ENCODE measurements at places on chromosomes 4 and X.

GRCh38 chr4:81197864-81198524, 17.0 kb downstream of the PRKG2 start:
- no peak for DNase-seq

GRCh38 chr4:10942156-10942555, 257.6 kb upstream of the CLNK start:
- no peak for DNase-seq

- DNase-seq, result no peak
These were observed 966 bp upstream of the KIAA0232 start for GRCh38 chr4:6781561-6781960.

- no peak for DNase-seq
These were observed 268.7 kb upstream of the EMCN start for GRCh38 chr4:100786481-100786880.

DNA sequence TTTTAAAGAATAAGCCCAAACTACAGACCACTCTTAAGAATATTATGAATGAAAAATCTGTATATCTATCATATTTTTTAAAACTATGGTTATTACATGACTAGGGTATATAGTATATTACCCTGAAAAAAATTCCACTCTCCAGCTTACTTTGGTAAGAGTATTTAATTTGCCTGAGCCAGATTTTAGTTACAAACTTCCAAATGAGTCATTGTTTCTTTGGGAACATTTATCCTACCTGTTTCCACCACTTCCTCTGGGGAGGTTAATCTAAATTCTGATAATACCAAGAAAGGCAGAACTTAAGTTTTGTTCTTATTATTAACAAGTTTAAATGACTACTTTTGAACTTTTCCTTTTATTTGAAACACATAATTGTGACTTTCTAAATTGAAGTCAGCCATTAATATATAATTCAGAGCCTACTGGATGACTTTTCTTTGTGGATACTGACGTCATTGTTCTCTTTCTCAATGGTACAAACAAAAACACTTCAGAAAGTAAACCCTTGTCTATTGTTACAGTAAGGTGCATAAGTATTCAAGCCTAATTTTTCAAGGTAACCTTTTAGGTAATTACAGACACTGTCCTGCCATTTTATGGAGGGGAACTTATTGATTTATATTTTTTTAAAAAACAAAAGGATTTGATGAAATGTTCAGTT, 135.6 kb upstream of the TLL1 start:
- DNase-seq, result no peak

GRCh38 chr4:186932196-186932595, 208.5 kb upstream of the FAT1 start:
- no peak for DNase-seq

DNA sequence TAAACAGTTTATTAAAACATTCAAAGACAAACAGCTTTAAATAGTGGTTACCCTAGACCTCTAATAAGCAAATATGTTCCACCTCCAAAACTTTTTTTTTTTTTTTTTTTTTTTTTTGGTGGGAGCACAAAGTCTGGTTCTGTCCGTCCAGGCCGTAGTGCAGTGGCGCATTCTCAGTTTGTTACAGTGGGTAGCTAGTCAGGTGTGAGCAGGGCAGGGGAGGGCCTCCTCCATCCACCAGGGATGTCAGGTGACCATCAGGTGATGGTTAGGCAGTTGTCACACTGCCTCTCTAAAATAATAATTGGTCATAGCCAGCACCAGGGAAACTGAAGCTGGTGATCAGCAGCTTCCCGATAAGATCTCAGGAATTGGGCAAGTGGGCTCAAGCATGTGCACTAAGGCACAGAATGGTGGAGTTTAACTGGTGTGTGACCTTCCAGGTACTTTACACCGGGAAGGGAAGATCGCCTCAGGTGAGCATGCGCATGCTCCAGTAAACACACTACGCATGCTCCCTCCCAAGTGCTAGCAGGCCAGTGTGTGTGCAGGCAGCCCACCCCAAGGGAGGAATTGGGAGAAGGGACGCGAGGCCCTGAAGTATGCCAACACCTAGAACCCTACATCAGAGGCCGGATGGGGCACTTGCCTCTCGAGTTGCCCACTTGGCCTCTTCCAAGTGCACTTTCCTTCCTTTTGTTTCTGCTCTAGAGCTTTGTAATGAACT, 27.2 kb downstream of the TNIP2 start:
- no peak for DNase-seq

Data from activated CD4-positive, alpha-beta T cell treated with anti-CD3 and anti-CD28 coated beads, Interleukin-2, Interleukin-4, amounts not matched to agents 100 ng/mL and 50 ng/mL, durations not matched to agents 16 hours and 8 hours (primary cell).